ENCODE measurements at places on chromosomes 3 and 15.

DNA sequence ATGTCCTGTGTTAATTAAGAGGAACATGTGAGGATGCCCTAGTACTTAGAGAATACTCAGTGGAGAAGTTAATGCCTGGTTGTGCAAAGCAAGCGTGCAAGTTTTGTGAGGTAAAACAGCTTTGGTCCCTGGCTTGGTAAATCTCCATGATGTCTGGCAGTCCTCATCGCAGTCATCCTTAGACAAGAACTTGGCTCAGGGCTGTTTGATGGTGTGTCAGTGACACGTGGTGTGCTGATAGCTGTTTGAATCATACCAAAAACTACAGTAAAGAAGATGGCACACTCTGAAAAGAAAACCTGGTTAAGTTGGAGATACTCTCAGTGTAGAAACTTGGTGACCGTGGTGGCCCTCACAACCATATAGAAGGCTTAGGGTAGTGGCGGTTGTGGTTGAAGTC, 361.7 kb downstream of the FEZF2 start:
- peak; percentile 42 for DNase-seq

DNA sequence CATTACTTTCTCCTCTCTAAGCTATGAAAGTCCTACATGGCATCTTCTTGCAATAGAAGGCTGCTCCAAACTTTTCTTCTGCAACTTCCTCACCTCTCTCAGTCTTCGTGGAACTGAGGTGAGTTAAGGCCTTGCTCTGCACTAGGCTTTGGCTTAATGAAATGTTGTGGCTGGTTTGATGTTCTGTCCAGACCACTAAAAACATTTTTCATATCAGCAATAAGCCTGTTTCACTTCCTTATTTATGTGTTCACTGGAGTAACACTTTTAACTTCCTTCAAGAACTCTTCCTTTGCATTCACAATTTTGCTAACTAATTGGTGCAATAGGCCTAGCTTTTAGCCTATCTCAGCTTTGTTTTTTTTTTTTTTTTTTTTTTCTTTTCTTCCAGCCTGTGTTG, 335.3 kb upstream of the NECTIN3 start:
- peak; percentile 28 for DNase-seq

- DNase-seq: peak; percentile 85
Observed at GRCh38 chr3:127574880-127575878, 15.4 kb downstream of the TPRA1 start.

DNA sequence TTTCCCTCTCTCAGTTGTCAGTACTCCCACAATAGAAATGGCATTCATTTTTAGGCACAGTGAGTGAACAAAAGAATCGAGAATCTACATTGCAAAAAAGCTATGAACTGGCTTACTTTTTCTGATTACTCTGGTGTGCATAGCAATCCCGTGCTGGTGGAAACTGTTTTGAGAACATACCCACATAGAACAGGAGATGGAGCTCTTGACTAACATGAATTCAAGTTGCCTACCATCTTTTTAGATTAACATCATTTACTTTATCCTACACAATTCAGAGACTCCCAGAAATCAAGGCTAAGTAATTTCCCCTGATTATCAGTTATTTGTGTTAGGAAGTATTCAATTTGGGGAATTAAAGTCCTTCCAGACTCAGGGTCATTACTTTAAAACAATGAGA, 326.6 kb downstream of the ARPP21 start:
- DNase-seq: peak; percentile 18

DNA sequence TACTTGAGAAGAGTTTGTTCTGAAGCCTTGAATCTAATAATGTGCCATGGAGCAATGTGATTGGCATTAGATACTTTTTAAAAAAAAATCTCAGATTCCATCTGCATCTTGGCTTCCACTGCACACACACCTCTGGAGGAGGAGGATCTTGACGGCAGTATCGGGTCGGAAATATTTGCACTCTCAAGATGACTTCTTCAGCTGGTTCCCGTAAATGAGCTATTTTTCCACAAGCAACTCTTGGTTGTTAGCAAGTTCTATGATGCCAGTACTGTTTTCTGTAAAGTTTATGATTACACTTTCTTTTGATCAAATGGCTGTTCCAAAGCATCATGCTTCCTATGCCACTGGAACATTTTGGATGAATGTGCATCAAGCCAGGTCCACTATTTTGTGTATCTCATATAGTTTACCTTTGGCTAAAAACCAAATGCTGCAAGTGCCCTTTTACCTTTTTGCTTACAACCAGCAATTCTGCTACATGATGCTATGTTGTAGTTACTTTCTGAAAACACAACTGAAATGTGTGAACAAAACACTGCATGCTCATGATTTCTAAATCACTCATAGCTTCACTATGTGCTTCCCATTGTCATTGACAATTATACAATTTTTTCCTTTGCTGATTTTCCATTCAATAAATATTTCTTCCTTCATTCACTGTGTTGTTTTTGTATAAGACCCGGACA, 43.8 kb downstream of the CCR3 start:
- DNase-seq: no peak

DNA sequence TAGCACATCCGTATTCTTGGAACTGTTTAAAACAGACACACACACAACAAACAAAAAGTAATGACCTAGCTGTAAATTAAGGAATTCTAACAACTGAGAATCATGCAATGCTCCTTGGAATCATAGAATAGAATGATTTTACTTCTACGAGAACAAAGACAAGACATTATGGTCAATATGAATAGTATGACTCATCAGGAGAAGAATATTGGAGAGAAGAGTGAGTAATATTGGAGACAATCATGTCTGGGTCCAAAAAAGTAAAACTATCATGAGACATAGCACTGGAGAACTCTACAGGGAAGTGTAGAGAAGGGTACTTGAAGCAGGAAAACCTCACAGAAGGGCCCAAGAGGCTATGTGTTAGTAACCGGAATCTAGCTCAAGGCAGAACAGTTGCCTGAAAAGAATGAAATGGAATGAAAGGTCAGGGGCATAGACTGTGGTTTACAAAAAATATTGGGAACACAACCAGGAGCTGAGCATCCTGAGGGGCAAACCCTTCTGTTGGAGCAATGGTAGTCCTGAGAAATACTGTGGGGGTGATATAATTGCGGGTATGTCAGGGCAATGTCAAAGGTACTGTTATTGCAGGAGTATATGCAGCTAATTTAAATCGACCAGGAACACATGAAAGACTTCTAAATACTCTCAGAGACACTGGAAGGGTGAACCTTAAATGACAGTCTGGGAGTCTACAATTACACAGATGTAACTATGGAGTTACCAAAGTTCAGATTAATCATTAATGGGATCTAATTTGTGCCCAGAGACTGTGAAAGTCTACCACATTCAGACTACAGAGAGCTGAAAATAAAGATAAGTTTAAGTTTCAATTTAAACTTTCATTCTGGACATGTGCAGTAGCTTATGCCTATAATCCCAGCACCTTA, 201.2 kb downstream of the BCHE start:
- DNase-seq: no peak

- no peak for DNase-seq
Observed at GRCh38 chr3:66602237-66602636, 101.4 kb upstream of the LRIG1 start.

DNA sequence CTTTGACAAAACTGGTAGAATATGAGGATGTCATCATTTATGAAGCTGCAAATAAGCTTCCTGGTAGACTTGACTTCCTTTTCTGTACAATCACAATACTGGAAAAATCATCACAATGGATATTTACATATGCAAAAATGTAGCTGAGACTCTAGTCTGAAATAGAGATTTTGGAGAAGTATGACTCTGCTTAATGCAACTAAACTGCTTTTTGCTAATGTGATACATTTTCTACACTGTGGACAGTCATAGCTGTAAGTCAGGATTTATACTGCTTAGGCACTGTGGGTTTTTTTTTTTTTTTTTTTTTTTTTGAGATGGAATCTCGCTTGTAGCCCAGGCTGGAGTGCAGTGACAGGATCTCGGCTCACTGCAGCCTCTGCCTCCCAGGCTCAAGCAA, 34.5 kb upstream of the ST3GAL6 start:
- no peak for DNase-seq

GRCh38 chr15:69606144-69606543, 153.5 kb downstream of the RPLP1 start:
- no peak for DNase-seq

- DNase-seq: no peak
Observed at GRCh38 chr15:40255033-40255432, 16.2 kb downstream of the PAK6 start.

- no peak for DNase-seq
Observed at GRCh38 chr3:14761866-14762265, 56.9 kb upstream of the FGD5 start.

DNA sequence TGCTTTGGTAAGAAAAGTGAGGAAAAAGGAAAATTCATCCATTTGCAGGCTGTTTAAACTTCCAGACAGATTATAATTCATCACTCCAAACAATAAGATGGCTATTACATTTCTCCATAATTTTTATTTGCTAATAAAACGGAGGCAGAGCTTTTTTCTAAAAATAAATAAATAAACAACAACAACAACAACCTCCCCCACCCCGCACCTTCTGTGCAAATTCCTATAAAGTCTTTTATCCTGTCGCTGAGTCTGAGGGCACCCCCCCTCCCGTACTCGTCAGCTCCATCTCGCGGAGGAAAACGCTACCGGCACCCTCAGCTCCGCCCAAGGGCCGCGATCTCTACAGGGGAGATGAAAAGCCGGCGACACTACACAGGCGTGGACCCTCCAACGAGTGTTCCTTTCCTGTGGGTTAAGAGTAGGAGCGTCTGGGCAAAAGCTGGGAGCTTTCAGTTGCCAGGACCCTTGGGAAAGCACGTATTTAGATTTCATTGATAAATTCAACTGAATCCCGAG, 1.0 kb upstream of the ATP1B3 start:
- DNase-seq: peak; percentile 64

GRCh38 chr3:173009410-173009809, 131.6 kb downstream of the SPATA16 start:
- no peak for DNase-seq

GRCh38 chr3:43248185-43248583, 38.2 kb upstream of the SNRK start:
- DNase-seq: no peak

- peak; percentile 8 for DNase-seq
Observed at GRCh38 chr3:185887066-185887465, 50.7 kb downstream of the TRA2B start.

DNA sequence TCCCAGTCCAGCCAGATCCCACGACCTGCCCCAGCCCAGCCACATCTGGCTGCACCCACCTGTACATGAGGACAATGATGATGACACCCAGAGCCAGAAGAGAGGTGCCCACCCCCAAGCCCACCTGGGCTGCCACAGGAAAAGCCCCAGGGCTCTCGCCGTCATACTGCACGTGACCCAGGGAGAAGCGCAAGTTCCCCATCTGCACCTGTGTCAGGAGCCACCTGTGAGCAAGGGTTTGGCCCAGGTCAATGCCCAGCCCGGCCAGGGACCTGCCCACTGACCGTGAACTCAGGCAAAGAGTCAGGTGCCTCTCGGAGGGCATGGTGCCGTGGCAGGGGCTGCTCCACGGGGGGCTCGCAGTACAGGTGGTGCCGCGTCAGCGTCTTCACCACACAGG, 16.3 kb downstream of the PLXNB1 start:
- DNase-seq: no peak

- peak; percentile 87 for DNase-seq
Observed at GRCh38 chr3:113685956-113686721, 10.3 kb downstream of the USF3 start.

- peak; percentile 0 for DNase-seq
Observed at GRCh38 chr3:36394176-36394575, 13.9 kb downstream of the STAC start.

DNA sequence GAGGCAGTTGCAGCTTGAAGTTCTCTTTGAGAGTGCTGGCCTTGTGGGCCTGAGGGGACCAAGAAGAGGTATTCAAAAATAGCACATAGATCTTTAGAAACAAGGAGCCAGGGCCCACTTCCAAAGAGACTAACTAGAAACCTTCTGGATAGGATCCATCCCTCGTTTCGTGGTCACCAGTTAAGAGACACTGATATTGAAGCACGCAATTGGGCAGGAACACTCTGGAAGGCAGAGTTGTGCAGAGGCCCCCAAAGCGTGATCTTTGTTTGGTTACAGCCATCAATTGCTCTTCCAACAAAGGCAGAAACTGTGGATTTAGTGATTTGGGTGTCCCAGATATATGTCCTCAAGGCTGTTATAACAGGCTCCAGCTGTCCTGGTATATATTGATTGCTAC, 46.7 kb upstream of the ACAN start:
- DNase-seq: no peak

DNA sequence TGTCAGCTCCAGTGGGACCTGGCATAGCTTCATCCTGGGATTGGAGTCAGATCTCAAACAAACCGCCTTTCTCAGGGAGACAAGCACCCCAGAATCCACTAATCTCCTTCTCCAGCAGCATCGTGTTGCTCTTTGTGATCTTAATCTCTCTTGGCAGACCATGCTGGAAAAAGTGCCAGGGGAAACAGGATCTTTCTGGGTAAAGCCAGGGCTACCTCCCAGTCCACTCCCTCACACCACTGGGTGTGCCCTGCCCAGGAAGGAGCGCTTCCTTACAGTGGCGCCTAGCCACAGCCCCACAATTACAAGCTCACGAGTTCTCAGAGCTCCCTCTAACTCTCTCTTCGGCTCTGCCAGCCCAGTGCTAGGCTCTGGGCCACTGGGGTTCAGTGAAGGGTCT, 32.2 kb downstream of the RPLP1 start:
- DNase-seq: no peak

DNA sequence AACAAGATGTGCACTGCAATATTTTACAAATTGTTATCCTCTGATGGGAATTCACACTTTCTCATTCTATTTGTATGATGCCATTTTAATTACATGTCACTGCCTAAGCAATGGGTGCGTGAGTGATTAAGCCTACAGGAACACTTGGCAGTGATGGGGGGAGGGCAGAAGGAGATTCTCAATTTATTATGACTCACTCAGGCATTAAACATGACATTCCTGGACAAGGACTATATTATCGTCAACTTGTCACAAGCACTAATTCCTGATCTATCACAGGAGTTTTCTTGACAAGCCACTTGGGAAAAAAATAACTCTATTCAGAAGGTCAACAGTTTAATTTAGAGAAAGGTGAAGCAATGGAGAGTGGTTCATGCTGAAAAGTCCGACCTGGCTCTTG, 556.8 kb downstream of the NSUN3 start:
- no peak for DNase-seq

DNA sequence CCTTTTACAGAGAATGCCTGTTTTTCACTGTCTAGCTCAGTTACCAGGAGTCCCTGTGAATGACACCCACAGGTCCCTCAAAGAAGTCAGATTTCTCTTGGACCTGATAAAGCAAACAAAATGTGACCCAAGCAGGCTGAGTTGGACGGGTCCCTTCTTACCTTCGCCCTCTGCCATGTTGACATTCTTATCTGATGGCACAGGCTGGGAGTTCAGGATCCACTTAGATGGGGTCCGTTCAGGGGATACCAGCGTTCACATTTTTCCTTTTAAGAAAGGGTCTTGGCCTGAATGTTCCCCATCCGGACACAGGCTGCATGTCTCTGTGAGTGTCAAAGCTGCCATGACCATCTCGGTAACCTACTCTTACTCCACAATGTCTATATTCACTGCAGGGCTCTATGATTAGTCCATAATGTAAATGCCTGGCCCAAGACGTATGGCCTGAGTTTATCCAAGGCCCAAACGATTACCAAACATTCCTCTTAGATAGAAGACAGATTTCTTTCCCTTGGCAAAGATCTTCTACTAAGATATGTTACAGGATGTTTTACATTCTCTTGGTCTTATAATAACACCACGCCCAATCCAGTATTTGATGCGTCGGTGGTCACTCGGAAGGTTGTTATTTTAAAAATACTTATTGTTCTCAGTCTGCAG, 179.1 kb downstream of the THSD4 start:
- peak; percentile 67 for DNase-seq
